Activated CD4-positive, alpha-beta T cell treated with anti-CD3 and anti-CD28 coated beads for 36 hours (primary cell): ENCODE measurements at places on chromosomes 4 and X.
A peak's percentile ranks its signal among the peaks of the same experiment; 100 is the strongest.

DNA sequence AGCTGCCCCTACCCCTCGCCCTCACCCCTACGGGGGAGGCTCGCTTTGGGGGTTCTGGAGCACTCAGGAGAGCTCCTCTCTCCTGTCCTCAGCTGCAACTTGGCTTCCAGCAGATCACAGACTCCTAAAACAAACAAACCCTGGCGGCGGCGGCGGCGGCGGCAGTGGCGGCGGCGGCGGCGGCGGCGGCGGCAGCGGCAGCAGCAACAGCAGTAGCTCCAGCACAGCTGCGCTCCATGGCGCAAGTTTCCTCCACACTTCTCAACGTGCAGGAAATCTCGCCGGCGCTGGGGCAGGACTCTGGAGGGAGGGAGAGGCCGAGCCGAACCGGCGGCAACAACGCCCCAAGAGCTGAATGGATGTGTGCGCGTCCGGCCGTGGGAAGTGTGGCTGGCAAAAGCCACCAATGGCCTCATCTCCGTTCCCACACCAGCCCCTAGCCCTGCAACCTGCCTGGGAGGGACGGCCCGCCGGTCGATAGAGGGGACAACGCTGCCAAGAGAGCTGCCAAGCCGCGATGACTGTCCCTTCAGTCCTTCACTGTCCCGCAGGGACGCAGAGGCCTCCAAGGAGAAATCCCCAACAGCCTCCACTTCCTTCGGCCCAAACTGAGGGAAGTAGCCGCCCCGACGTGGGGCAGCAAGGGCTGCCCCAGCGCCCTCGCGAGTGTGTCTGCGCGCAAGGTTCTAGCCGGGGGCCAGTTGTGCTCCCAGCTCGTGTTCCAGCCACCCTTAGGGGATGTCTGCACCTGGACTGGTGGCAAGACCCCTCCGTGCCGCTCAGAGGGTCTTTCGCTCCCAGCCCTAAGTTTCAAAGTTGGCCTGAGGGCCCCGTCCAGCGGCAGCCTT lies 775 bp downstream of the SHROOM4 start:
- peak; percentile 10 for DNase-seq

GRCh38 chr4:37780444-37781130 lies 45.9 kb upstream of the PGM2 start:
- DNase-seq, result peak; percentile 47

- DNase-seq, result no peak
Observed at GRCh38 chrX:21528076-21528475, 130.1 kb downstream of the KLHL34 start.

DNA sequence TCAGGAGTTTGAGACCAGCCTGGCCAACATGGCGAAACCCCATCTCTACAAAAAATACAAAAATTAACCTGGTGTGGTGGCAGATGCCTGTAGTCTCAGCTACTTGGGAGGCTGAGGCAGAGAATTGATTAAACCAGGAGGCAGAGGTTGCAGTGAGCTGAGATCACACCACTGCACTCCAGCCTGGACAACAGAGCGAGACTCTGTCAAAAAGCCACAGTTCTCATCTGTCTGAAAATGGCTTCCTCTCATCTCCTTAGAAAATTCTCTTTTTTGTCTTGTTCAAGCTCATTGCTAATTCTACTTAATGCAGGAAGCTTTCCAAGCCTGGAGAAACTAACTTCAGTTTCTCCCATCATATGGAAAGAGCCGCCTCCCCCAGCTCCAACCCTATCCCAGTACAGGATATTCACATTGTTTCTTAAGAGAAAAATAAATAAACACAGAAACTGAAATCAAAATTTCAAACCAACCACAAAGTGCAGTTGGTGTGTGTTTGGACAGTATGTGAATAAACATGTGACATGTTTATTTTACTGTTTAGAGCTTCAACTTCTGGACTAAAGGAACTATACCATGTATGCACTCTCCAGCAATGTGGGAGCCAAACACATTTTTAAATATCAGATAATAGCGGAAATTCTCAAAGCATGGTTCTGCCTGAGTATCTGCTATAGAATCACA lies 55.0 kb upstream of the GAB1 start:
- DNase-seq, result no peak

GRCh38 chr4:16457944-16458343 lies 231.7 kb upstream of the TAPT1 start:
- no peak for DNase-seq

DNA sequence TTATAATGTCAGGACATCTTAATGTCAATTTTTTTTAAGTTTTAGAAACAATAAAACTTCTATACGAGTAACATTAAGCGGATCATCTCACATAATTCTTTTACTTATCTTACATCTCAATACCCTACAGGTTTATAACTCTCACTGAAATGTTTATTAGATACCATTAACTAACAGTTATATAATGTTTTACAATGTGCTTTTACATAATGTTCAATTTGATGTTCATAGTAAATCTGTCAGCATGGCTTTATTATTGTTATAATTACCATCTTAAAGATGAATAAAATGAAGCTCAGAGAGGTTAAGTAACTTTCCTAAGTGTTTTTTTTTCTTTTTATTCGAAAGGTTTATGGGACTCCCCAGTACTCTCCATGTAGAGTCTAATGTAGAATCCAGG lies 33.9 kb upstream of the WDFY3 start:
- no peak for DNase-seq

- no peak for DNase-seq
Observed at GRCh38 chrX:130280901-130281300, 12.2 kb upstream of the ZNF280C start.

DNA sequence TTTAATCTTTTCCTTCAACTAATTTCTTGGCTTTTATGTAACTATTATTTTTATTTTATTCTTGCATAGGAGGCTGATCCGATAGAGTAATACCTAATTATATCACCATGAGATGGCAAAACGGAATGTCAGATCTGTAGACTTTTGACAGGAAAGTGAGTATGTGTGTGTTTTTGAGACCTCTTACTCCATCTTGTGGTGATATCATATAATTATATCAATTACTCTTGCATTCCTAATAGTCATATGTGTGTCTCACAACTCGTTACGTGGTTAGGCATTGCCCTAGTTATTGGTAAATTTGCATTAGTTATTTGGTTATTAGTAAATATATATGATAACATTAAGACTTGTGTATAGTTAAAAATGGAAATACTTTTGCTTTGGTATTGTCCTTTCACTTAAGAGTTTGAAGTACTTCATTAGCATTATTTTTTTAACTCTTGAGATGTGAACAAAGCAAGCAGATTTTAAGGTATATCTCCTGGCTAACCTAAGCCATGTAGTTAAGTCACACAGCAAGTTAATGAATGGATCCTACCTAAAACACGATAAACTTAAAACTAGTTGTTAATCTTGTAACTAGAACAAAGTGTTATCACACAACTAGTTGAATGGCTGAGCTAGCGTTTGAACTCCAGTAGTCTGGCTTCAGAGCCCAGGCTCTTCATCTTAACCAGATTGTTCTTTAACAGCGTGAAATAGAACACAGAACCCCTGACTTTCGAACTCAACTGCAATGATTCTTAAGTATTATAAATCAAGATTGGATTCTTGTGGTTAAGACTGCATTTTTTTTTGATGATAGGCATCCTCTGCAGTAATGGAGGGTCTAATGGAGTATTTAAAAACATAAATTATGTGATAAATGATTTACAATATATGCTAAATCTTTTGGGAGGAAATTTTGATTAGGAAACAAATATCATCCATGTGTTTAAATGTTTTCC lies 67.1 kb downstream of the PGRMC2 start:
- DNase-seq, result no peak

GRCh38 chr4:148438047-148438446 lies 4.2 kb downstream of the NR3C2 start:
- DNase-seq, result no peak

GRCh38 chr4:77600521-77601451 lies 4.8 kb upstream of the CXCL13 start:
- DNase-seq, result peak; percentile 55

DNA sequence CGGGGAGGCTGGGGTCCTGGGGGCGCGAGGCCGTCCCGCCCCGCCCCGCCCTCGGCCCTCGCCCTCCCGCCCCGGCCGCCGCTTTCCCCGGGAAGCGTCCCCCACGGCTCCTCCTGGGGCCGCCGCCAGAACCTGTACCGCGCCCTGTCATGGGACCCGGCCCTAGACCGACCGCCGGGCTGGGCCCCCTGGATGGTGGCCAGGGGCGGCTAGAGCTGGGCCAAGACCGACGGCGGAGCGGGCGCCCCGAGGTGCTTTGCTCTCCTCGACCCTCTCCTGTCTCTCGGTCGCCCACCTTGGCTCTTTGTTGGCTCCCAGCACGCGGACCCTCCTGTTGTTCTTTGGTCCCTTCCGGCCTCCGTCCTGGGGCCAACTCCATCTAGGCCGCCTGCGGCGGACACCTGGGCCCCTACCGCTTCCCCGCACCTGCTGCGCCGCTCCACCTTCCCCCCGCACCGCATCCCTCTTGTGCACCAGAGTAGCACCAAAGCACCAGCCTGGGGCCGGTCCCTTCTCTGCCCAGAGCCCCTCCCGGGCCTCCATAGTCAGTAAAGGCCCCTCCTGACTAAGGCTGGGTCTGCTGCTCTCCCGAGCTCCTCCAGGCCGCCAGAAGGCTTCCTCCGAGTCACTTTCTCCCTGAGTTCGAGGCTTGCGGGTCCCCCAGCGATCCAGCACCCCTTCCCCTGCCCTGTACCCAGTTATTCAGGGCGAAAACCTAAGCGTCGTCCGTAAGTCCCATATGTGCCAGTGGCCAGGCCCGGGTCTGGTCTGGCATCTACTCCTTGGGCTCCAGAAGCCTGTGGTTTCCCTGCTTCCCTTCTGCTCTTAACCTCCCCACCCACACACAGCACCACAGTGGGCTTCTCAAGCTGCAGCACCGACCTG lies 587 bp downstream of the TACC3 start:
- DNase-seq, result peak; percentile 41

DNA sequence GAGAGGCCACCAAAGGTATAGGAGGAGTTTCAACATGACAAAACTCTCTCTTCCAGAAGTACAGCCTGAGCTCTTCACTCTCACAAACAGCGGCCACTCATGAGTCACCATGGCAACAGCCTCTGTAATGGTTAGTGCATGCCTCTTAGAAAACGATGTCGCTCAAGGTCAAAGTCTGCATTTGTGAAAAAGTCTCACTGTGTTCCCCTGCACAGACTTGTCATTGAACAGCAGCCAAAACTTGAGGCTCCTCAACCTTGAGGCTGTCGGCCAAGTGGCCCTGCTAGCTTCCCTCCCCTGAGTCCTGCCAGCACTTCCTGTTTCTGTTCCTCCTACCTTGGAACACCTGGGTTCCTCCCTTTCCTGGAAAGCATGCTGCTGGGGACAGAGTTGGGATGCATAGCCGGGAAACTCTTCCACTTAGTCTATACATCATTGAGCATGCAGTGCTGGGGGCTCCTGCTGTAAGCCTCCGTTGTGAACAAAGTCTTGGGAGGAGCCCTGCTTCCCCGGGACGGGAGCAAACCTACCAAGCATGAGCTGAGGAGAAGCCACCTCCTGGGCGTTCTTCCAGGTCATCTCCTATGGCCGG lies 66.6 kb downstream of the ING2 start:
- peak; percentile 26 for DNase-seq

GRCh38 chr4:1133033-1133432 lies 19.7 kb upstream of the RNF212 start:
- no peak for DNase-seq

DNA sequence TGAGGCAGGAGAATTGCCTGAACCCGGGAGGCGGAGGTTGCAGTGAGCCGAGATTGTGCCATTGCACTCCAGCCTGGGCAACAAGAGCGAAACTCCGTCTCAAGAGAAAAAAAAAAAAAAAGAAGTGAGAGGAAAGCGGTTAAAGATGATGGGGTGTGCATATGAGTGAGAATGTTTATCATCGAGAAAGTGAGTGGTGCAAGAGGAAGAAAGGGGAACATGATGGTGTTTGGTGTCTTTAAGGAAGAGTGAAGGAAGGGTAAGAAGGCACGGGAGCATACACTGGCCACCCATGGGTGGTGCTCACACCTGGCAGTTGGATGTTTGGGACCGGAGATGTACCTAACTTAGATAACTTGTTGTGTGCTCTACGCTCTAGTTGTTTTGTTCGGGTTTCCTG lies 62.2 kb downstream of the STOX2 start:
- DNase-seq, result no peak

GRCh38 chr4:78939667-78940008 lies 400 bp upstream of the PAQR3 start:
- peak; percentile 21 for DNase-seq

DNA sequence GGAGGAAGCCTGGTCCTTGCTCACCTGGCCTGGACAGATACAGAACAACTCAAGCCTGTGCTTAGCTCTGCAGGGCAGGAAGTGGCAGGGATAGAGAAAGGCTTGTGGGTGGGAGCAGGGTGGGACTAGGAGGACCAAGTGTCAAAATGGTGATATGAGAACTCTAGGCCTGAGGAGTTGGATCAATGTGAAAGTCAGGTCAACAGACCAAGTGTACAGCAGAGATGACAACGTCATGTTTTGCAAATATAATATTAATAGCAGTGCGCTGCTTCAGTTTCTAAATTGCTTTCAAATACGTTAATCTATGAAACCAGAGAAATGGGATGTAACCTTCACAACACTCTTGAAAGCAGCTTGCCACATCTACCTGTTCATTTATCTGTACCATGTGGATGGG lies 114.2 kb upstream of the MAP3K15 start:
- no peak for DNase-seq

DNA sequence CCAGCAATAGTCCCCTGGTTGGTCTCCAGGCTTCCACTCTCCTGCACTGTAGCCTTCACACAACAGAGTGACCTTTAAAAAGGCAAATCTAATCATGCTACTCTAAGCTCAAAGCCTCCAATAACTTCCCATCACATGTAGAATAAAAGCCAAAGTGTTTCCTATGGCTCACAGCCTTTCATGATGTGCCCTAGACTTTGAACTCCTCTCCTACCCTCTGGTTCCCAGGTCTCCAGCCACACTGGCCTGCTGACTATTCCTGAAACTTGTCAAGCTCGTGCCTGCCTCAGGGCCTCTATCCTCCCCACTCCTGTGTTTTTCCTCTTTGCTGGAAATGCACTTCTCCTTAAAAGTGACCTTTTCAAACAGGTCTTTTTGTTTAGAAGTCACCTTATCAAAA lies 3.1 kb downstream of the MANBA start:
- no peak for DNase-seq

GRCh38 chrX:123260920-123261418 lies 76.9 kb downstream of the GRIA3 start:
- no peak for DNase-seq
